ENCODE measurements at places on chromosomes 13 and 19.

DNA sequence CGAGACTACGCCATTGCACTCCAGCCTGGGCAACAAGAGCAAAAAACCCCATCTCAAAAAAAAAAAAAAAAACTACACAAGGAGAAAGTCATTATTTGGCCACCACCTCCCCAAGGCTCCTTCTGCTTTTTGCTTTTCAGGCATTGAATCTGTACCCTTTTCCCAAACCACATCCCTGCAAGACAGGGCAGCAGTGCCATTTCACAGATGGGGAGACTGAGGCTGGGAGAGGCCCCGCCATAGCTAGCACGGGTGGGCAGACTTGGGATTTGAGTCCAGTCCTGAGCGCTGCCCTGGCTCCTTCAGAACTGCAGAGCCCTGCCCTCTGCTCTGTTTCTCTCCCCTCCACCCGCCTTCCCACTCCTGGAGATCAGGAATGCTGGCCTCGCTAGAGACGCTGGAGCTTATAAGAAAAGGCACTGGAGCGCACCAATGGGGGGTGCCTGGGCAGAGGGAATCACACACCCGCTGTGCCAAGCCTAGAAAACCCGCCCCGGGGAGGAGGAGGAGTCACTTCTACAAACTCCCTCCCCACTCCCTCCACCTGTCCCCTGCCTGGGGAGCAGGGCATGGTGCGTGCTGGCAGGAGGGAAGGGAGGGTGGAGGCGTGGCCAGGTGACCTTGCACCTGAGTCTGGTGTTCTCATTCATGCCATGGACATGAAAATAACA lies 17.6 kb downstream of the TJP3 start:
- DNase-seq, result no peak

DNA sequence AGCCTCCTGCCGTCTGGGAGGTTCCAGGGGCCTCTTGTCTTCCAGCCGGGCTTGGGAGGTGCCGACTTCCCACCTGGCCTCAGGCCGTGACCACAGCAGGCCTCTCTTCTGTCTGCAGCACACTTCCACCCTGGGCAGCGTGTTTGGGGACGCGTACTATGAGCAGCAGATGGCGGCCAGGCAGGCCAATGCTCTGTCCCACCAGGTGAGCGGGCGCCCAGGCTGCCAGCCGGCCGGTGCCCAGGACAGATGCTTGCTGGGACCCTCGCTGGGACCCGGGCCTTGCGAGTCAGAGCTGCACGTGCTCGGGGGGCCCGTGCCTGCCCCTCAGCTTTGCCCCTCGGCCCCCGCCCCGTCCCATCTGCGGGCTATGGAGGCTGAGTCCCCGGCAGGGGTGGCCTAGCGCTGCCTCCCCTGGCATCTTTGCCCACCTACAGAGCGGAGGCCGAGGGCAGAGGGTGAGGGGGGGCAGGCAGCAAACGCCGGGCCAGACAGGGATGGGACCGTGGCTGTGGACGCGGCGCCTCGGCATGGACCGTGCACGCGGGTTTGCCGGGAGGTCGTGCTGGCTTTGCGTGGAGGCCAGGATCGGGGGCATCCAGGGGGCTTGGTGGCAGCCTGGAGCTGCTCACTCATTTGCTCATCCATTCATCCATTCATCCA lies 16.2 kb downstream of the COMP start:
- no peak for DNase-seq

- no peak for DNase-seq
These were observed 26.8 kb downstream of the CERS1 start for GRCh38 chr19:18869023-18869618.

DNA sequence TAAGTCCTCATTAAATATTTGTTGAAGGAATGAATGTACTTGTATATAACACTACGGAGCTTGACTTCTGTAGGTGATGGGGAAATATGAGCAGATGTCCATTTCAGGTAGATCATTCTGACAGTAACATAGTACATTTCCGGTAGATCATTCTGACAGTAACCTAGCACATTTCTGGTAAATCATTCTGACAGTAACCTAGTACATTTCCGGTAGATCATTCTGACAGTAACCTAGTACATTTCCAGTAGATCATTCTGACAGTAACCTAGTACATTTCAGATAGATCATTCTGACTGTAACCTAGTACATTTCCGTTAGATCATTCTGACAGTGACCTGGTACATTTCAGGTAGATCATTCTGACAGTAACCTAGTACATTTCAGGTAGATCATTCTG lies 2.5 kb downstream of the PHF11 start:
- no peak for DNase-seq

GRCh38 chr19:40797963-40798682 lies 868 bp upstream of the EGLN2 start:
- no peak for DNase-seq

DNA sequence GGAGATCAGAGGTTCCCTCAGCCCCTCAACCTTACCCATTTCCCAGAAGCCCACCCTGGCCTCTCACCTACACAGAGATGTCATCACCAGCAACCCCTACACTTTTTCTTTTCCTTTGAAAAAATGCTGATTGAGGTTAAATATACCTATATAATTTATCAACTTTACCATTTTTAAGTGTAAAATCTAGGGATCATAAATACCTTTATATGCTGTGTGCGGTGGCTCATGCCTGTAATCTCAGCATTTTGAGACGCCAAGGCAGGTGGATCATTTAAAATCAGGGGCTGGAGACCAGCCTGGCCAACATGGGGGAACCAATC lies 3.1 kb downstream of the KIR2DL4 start:
- no peak for DNase-seq

GRCh38 chr19:46714444-46715106 lies 2.3 kb downstream of the PRKD2 start:
- peak; percentile 31 for DNase-seq

DNA sequence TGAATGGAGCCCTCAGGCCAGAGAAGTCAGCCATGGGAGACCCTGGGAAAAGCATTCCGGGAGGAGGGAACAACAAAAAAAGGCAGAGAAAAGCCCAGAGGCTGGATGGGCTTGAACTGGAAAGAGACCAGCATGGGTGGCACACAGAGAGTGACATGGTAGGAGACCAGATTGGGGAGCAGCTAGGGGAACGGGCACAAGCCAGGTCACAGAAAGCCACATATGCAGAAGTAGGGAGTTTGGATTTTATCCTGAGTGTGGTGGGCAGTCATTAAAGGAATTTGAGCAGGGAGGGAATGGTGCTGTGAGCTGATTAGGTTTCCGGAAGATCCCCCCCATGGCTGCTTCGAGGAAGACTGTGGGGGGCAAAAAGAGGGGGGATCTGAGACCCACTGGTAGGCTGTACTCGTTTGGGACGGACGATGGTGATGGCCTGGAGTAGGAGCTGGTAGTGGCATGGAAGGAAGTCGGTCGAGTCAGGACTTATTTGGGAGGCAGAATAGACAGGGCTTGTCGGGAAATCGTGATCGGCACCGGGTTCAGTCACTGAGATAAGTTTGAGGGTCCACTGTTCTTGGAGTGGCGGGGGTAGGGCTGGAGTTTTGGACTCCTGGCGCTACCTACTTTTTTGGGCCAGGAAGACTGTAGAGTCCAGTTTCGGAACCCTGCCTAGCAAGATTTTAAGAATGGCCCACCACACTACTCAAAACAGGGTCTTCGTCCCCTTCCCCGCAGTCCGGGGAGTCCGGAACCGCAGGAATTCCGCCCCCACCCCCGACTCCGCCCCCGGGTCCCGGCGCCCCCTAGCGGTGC lies 949 bp downstream of the SERTAD1 start:
- no peak for DNase-seq

DNA sequence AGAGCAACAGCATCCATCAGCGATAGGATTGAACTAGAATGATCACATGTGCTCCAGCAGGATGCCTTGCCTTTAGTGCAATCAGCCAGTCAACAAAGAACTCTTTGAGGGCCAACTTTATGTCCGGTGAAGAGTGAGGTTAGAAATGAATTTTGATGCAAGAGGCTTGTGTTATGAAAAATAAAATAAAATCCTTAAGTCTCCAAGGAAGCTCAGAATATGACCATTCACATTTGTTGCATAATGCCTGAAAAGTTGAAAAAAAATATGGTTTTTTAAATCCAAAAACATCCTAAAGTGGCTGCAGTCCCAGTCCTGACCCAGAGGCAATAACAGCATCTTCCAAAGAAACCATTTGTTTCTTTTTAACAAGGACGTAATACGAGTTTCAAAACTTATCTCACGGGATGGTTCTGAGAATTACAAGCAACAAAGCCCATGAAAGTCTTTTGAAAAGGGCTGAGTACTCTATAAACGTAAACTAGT lies 61.3 kb downstream of the DCLK1 start:
- DNase-seq, result no peak

GRCh38 chr13:91119643-91120042 lies 227.8 kb upstream of the MIR17HG start:
- DNase-seq, result no peak

GRCh38 chr19:38361633-38362075 lies 12.7 kb upstream of the PSMD8 start:
- DNase-seq, result peak; percentile 49

- DNase-seq, result no peak
These were observed 50.0 kb downstream of the TNFRSF19 start for GRCh38 chr13:23620211-23620610.

DNA sequence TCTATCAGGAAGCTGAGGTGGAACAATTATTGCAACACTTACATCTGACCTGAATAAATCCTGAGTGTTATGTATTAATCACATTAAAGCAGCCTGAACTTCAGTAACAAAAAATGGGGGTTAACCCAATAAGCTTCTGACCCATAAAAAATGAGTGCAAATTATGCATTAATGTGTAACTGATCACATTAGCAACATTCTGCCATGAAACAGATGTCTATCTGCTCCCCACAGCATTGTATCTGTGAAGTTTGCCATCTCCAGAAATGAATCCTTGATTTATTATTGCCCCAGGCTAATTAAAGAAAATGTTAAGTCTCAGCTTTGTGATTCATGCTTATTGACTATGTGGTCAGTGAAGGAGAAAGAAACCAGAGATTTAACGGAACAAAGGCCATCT lies 304.9 kb downstream of the PCDH20 start:
- no peak for DNase-seq

- peak; percentile 48 for DNase-seq
These were observed 1.4 kb downstream of the GRIN3B start for GRCh38 chr19:1001538-1002166.

GRCh38 chr13:114069376-114070097 lies 62.9 kb downstream of the RASA3 start:
- no peak for DNase-seq

- DNase-seq, result no peak
These were observed 44.7 kb upstream of the FRY start for GRCh38 chr13:31986676-31987470.

DNA sequence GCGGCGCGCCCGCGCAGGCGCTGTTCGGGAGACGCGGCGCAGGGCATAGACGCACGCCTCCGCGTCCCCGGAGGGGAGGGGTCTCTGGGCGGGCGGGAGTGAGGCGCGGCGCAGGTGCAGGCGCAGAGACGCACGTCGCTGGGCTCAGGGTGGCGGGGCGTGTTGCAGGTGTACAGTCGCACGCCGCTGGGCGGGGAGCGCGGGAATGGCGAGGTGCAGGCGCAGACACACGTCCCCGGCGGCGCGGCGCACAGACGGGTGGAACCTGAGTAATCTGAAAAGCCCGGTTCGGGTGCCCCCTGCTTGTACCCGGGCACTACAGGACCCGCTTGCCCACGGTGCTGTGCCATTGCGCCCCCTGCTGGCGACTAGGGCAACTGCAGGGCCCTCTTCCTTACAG lies 44.7 kb downstream of the PLPP2 start:
- peak; percentile 10 for DNase-seq

- DNase-seq, result no peak
These were observed 1.7 kb downstream of the KLF5 start for GRCh38 chr13:73060251-73061160.

GRCh38 chr13:51552027-51552426 lies 32.2 kb upstream of the WDFY2 start:
- DNase-seq, result no peak

- no peak for DNase-seq
These were observed 9.0 kb upstream of the LTBP4 start for GRCh38 chr19:40592170-40592569.

DNA sequence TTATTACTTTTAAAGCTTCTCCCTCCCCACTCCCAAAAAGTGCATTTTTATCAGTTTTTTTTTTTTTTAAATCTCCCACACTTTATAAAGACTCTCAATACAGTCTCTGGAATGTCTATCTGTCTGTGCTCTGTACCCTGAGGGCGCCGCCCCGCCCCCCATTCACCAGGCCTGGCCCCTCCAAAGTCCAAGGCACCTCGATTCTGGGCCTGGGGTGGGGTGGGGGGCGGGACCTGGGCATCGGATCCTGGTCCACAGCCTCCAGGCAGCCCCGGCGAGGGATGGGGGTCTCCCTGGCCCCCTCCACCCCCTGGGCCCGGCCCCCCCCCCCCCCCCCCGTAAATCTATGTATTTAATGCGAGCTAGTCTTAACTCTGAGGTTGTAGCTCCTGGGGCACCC lies 23.3 kb downstream of the ZBTB7A start:
- no peak for DNase-seq

DNA sequence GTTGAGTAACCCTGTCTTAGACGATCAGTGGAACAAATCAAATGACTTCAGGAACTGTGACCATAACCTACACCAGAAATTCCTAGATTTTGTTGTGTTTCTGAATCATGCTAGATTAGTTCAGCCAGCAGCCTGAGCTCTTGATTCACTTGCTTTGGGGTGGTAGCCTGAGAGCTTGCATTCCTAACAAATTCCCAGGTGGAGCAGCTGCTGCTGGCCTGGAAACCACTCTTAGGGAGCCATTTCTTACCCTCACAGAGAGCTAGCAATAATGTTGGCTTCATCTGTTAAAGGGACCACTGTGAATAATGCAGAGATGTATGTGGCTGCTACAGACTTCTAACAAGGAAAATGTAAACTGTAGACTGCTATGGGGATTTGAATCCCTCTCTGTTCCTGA lies 388.1 kb upstream of the PRR20A start:
- DNase-seq, result no peak

DNA sequence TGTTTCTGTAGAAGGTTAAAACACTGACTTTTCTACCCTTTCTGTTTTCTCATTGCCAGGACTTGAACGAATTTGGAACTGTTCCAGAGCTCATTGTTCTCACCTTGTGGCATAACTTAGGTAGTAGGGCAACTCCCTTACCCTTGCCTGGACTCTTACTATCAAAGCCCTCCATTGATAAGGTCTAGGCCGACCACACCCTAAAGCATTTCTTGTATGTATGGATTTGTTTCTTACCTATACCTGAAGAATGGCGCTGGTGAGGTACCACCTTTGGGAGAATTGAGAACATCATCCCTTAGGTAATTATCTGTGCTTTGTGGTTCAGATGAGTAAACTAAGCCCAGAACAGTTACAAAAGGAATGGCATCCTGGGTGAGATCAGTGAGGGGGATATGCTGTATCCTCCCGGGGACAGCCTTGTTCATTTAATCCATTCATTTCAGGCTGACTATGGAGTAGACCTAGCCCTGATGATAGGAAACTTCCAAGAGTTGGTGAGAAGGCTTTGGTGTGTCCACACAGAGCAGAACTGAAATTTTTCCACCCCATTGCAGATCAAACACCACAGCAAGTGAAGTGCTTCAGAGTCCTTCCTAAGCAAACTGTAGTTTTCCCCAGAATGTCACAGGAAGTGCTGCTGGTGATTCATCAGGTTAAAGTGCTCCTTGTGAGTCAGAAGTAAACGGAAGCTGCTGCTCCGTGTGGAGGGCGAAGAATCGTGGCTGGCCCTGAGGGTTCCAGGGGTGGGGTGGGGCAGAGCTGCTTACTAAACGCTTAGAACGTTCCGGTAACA lies 113.0 kb downstream of the TEX26 start:
- peak; percentile 56 for DNase-seq

Measured in activated CD4-positive, alpha-beta T cell treated with anti-CD3 and anti-CD28 coated beads for 24 hours (primary cell).